ENCODE measurements at places on chromosomes 5 and 9. TPM values are rescaled to one million over a fixed set of nuclear protein-coding genes. Genes with fewer than 3 reads are reported as not detected.

The INSYN2B gene
- 3.9 TPM for total RNA-seq

The PDE8B gene
- total RNA-seq: 0.83 TPM

The SOHLH1 gene
- total RNA-seq: not detected

The URM1 gene
- total RNA-seq: 48.0 TPM

The GMCL2 gene
- not detected for total RNA-seq

DNA sequence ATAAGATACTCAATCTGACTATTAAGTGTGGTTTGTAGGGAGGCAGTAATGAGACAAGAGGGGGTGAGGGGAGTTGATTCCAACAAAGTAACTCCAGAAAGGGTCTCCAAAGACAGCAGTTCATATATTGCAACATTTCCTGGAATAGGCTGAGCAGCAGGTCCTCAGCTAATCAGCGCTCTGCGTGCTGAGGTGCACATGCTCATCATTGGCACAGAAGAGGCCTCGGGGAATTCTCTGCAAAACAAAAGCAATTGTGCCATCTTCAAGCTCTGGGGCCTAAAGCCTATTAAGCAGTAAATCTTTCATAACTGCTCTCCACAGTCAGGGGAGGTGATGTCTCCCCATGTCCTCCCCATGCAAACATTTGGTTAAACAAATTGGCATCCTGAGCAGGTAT is 357.3 kb downstream of the SPOCK1 start:
- H3K27me3 ChIP-seq: no peaks in the 10 kb centered on the region
- no peaks in the 10 kb centered on the region for H3K36me3 ChIP-seq
- H3K4me3 ChIP-seq: no peak overlapping the region
- no peak overlapping the region for H3K27ac ChIP-seq

DNA sequence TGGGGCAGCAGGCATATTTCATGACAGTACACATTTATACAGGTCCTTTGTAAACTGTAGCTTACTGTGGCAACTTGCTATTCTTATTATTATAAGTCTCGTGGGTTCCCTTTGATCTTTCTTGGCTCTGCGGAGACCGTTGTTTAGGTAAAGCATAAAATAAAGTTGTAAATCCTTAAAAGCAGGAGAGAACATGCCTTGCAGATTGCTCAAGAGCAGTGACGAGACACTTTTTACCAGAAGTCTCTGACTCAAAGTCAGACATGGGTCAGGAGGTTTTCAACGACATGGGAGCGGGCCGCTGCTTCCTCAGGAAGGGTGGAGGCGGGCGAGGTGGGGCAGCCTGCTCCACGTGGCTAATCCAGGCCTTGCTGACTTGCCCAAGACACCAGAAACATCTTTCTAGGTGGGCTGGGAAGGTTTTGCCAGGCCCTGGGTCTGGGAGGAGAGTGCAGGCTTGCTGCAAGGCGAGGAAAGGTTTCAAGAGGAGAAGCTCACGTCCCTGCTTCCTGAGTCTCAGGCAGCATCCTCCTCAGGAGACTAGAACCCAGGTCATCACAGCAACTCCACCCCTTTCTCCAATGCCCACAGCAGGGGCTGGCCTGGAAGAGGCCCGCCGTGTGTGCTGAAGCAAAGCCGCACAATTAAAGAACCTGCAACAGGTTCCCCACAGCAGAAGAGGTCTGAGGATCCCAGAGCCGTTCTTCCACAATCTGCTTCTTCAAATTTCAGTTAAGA is 6.5 kb downstream of the TBC1D2 start:
- peak; percentile 95 for DNase-seq
- H3K27me3 ChIP-seq: no peaks in the 10 kb centered on the region
- no peaks in the 10 kb centered on the region for H3K4me1 ChIP-seq
- H3K36me3 ChIP-seq: no peaks in the 10 kb centered on the region
- no peak overlapping the region for H3K27ac ChIP-seq

DNA sequence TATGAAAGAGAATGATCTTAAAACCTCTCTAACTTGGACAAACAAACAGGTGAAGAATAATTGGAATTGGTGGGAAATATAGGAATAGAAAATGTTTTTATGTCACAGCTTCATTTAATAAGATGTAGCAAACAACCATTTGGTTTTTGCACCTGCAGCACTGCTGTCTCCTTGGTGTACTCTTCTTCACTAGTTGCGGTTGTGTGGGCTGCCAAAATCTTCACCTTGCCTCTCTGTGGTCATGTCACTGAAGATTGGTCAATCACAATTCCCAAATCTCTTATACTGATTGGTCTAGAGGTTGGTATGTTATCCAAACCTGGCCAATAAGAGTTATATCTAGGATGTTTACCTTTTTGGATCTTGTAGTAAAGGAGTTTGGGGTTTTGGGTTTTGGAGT is 88.7 kb downstream of the FGF10 start:
- peaks cover 11% of the 10 kb centered on the region for H3K36me3 ChIP-seq
- no peaks in the 10 kb centered on the region for H3K27me3 ChIP-seq
- H3K27ac ChIP-seq: no peak overlapping the region
- H3K4me3 ChIP-seq: no peak overlapping the region
- no peak for DNase-seq
- no peaks in the 10 kb centered on the region for H3K4me1 ChIP-seq

DNA sequence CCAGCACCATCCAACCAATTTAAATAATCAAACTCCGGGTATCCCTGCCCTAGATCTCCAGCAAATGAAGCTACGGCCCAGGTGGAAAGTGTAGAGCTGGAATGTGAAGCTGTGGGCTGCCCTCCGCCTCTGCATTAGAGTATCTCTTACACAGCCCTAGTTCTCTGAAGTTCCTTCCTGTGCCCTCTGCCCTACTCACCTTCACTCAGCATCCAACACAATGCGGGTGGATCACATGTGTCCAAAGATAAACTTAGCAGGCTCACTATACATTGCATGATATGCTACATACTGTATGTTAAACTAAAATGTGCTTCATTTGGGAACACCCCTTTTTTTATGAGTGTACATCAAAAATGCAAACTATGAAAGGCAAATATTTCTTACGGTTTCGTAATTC is 70.0 kb upstream of the RAD23B start:
- H3K4me1 ChIP-seq: no peaks in the 10 kb centered on the region
- no peak overlapping the region for H3K27ac ChIP-seq
- no peak overlapping the region for H3K4me3 ChIP-seq

DNA sequence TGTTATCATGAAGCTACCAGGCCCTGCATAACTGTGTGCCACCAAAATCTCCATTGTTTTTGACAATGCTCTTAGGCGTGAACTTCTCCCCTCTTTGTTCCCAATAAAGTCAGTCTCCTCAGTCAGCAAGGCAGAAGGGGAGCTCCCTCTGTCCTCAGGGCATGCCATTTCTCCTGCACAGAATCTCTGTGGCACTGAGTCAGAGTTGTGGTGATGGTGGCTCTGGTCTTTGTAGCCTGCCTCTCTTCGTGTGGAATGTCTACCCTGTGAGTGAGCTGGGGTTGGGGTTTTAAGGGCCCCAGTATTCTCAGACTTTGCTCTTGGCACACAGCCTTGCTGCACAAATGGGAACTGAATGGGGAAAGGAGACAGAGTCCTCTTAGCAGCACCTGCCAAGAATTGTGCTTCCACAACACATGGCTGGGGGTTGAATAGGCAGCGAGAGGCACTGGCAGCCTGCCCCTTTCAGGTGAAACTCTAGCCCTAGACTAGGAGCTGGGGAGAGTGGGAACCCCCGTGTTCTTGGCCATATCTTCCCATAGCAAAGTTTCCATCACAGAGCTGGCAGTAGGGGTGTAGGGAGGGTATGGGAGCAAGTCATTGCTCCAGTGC is 146.6 kb downstream of the SH3GL2 start:
- H3K27ac ChIP-seq: no peak overlapping the region
- H3K4me3 ChIP-seq: no peak overlapping the region
- no peak for DNase-seq
- no peaks in the 10 kb centered on the region for H3K27me3 ChIP-seq
- H3K36me3 ChIP-seq: no peaks in the 10 kb centered on the region

GRCh38 chr5:109562441-109562840 is 127.3 kb upstream of the MAN2A1 start:
- H3K4me1 ChIP-seq: no peaks in the 10 kb centered on the region
- no peak for DNase-seq
- no peaks in the 10 kb centered on the region for H3K36me3 ChIP-seq
- H3K27ac ChIP-seq: no peak overlapping the region

- no peaks in the 10 kb centered on the region for H3K27me3 ChIP-seq
- H3K4me3 ChIP-seq: no peak overlapping the region
- H3K27ac ChIP-seq: no peak overlapping the region
- no peak for DNase-seq
- H3K4me1 ChIP-seq: no peaks in the 10 kb centered on the region
These were observed 19.2 kb downstream of the TNPO1 start for GRCh38 chr5:72835633-72836032.

- H3K27me3 ChIP-seq: no peaks in the 10 kb centered on the region
- H3K27ac ChIP-seq: no peak overlapping the region
- H3K4me1 ChIP-seq: no peaks in the 10 kb centered on the region
- H3K4me3 ChIP-seq: no peak overlapping the region
- no peaks in the 10 kb centered on the region for H3K36me3 ChIP-seq
These were observed 64.6 kb downstream of the GABRB2 start for GRCh38 chr5:161481922-161482321.

DNA sequence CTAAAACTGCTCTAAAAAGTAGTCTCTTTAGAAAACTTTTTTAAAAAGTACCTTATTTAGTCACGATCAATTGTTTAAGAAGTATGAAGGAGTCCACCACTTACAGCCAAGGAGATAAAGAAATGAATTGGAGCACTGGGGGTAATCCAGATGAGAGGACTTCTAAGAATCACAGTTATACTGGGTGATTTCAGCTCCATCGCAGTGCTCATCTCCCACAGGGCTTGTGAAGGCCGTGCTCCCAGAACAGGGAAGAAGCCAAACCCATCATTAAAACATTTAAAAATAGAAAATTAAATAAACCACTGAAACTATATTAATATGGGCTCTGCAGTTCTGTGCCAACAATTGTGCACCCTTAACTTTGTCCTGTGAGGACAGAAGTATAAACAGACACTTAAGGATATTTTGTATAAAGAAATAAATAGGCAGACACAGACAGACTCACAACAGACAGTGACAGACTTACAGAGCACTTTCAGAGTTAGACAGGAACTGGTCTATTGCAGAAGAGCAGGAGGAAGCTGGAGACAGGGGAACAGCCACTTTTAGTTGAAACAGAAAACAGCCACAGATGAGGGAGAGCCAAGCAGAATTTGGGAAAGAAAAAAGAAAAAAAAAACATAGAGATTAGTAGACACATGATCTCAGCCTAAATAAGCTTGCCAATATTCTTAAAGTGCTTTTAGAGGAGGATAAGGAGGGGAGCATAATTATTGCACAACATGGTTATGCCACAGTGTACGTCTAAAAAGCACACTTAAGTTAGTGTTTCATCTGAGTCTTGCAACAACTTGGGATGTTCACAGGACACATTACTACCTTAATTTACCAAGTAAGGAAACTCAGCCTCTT is 81.8 kb downstream of the FBXO38 start:
- H3K27me3 ChIP-seq: no peaks in the 10 kb centered on the region
- no peak overlapping the region for H3K4me3 ChIP-seq
- H3K36me3 ChIP-seq: no peaks in the 10 kb centered on the region
- peaks cover 4% of the 10 kb centered on the region for H3K4me1 ChIP-seq
- DNase-seq: no peak
- H3K27ac ChIP-seq: no peak overlapping the region

DNA sequence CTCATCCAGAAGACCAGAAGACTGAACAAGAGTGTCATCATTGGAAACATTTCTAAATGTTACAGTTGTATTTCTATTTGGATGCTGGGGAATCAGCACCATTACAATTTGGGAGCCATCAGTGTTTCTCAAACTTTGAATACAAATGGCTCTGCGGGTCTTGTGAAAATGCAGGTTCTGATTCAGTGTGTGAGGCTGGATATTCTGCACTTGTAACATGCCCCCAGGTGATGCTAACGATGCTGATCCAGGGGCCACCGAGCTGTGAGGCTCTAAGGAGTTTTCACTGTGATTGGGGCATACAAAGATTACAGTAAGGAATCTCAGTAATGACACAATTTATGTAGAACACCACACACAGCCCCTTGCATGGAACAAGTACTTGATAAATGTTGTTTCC is 167.7 kb downstream of the ACTL7B start:
- no peaks in the 10 kb centered on the region for H3K27me3 ChIP-seq
- H3K4me1 ChIP-seq: no peaks in the 10 kb centered on the region
- no peak overlapping the region for H3K4me3 ChIP-seq
- no peaks in the 10 kb centered on the region for H3K36me3 ChIP-seq

- no peak overlapping the region for H3K4me3 ChIP-seq
- no peak for DNase-seq
- no peaks in the 10 kb centered on the region for H3K36me3 ChIP-seq
- peaks cover 9% of the 10 kb centered on the region for H3K27me3 ChIP-seq
- H3K4me1 ChIP-seq: peaks cover 16% of the 10 kb centered on the region
- H3K27ac ChIP-seq: no peak overlapping the region
These were observed 109.1 kb upstream of the SPATA31D4 start for GRCh38 chr9:81819155-81819554.

DNA sequence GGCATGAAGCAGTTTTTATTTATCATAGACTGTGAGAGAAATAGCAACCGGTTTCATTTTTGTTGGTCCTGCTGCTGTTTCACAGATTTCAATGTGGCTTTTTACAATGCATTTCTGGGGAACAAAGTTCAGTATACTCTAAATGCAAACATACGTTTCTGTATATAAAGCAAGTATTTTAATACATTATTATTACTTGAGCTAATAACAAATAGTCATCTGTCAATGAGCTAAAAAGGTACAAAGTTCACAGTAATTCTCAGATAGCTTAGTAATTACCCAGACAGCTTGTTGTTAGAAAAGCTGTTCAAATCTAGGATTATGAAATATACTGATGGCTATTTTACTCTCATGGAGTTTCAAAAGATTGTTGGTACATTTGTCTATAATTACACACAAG is 50.8 kb downstream of the PBX3 start:
- DNase-seq: peak; percentile 20
- H3K4me3 ChIP-seq: no peak overlapping the region
- H3K4me1 ChIP-seq: no peaks in the 10 kb centered on the region
- H3K36me3 ChIP-seq: no peaks in the 10 kb centered on the region
- H3K27ac ChIP-seq: no peak overlapping the region
